ENCODE measurements at places on chromosomes 1 and 21. TPM values are rescaled to one million over a fixed set of nuclear protein-coding genes. Genes with fewer than 3 reads are reported as not detected.

BCAN gene
- total RNA-seq: not detected

RGS4 gene
- total RNA-seq: 809 TPM

RERE gene
- total RNA-seq: 72.9 TPM

FCER1G gene
- total RNA-seq: not detected

C1orf141 gene
- total RNA-seq: not detected

CYP4X1 gene
- 1.2 TPM for total RNA-seq

EXO5 gene
- total RNA-seq: 3.5 TPM

EDARADD gene
- not detected for total RNA-seq

Measured in smooth muscle cell of the pulmonary artery (primary cell).